ENCODE measurements at places on chromosomes 3 and 15. TPM values are rescaled to one million over a fixed set of nuclear protein-coding genes. Genes with fewer than 3 reads are reported as not detected.

Gene GADL1
- total RNA-seq: not detected

Gene SRP14
- 362 TPM for total RNA-seq

- DNase-seq: peak; percentile 36
These were observed 1.5 kb downstream of the ATP1B3 start for GRCh38 chr3:141877911-141878310.

DNA sequence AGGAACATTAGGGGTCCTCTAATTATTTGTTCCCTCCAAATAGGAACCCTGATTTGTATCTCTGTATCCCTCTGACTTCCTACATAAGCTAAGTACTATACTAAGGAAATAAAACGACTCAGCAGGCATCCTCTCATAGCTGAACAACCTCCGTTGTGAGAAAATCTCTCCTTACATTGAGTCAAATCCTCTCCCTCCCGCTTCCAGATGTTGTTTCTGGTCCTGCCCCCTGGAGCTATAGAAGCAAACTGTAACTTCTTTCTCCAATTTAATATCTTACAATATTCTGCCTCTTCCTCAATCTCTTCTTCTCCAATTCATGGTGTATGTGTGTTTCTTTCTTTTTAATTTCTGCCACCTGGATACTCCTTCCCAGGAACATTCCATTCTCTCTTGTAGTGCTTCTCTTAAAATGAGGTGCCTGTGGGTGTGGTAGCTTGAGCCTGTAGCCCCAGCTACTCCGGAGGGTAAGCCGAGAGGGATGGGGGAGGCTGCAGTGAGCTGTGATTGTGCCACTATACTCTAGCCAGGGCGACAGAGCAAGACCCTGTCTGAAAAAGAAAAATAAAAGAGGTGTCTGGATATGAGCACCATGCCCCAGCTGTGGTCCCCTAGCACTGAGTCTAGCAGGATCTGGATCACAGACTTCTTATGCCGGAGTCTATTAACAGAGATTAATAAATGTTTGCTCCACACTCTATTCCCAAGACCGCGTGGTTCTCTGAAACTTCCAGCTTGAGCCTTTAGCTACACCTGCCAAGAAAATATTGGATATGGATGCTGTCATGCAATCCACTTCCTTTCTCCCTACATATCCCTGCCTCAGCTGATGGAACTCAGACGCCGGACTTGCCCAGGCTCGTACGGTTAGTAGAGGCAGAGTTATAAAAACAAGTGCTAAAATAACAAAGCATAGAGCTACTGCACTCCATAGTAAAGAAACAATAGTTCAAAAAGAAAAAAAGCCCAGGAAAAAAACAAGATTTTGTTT lies 42.9 kb upstream of the NEO1 start:
- no peak for DNase-seq

DNA sequence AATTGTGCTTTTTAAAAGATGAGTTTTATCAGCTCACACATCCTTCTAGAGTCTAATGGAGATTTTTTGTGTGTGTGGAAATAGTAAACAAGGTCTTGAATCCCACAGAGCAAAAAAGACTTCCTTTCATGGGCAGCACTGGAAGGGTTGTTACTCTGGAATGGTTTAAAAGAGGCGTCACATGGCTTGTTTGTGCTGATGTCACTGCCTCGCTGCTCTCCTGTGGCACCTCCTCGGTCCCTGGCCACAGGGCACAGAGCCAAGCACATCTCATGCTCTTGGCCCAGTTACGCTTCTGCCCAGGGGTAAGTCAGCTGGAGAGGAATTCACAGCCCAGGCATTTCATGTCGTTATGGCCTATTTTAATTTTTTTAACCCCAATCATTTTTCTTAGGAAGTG lies 53.2 kb downstream of the PGPEP1L start:
- DNase-seq: no peak

GRCh38 chr3:190345027-190345821 lies 23.0 kb upstream of the CLDN1 start:
- DNase-seq: peak; percentile 95

- no peak for DNase-seq
These were observed 183.1 kb upstream of the TLE3 start for GRCh38 chr15:70280781-70281180.

- no peak for DNase-seq
These were observed 41.9 kb upstream of the SLC41A3 start for GRCh38 chr3:126125781-126126251.
